CMK (cell line): ENCODE measurements at places on chromosomes 2 and 18.

- DNase-seq = no peak
Observed at GRCh38 chr2:160061944-160062291, 497 bp downstream of the PLA2R1 start.

DNA sequence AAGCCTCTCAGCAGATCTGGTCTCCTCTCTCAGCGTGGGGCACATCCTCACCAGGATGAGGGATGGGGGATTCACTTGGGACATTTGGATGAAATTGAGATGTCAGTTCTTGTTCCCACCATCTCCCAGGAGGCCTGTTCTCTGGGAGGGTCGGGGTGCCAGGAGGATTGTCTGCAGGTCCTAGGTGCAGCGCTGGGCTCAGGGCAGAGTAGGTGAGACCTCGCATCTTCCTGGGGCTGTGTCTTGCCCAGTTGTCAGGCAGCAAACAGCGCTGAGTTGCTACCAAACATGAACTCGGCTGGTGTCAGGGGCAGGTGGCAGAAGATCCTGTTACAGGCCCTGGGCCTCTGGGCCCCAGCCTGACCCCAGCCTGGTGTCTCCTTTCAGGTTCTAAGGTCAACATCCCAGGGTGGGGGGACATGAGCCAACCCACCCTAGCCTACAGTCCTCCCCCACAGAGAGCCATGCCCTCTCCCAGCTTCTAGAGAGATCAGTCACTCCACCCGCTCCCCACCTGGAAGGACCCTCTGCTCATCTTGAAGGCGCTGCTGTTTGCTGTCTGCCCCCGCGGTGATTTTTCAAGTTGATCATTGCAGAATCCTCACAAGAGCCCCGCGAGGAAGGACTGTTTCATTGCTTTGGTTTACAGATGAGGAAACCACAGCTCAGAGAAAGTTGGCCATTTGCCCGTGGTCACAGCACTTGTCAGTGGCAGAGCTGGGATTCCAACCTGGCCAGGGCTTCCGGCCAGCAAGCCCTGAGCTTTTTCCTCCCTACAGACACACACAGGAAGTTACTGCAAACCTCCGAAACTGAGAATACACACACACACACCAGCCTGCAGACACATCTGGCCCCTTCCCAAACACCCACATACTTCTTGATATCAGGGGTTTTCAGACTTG lies 83.9 kb downstream of the STPG4 start:
- DNase-seq = peak; percentile 82

GRCh38 chr2:19026261-19026660 lies 332.2 kb downstream of the OSR1 start:
- no peak for DNase-seq

DNA sequence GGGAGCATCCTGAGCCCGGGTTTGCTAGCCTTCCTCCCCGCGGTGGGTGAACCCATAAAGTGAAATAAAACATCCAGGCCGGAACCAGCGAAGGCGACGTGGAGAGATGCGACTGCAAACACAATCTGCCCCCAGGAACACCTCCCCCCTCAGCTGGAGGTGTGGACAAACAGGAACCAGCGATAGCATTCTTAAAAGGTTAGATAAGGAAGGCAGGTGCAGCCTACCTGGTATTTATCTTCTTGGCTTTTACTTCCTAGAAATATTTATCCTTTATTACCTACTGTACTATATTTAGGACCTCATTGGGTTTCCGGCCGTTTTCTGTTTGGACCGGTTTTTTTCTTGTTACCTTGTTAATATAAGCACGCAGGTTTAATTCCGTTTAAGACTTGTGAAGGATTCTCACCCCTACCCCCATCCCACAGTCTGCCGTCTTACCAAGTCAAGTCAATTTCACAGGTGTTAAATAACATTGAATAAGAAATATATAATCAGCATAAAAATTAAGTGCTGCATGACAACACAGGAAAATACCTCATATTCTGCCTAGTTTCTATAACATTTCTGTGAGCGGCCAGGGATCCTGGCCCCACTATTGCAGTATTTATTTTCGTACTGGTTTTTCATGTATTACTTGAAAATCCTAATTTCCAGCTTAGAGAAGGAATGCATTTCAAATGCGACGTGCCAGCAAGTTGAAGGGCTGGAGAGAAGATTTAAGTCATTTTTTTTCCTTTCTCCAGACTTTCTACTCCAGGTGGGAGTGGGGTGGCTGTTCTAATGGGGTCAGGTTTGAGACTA lies 224.0 kb upstream of the ID2 start:
- DNase-seq = no peak

DNA sequence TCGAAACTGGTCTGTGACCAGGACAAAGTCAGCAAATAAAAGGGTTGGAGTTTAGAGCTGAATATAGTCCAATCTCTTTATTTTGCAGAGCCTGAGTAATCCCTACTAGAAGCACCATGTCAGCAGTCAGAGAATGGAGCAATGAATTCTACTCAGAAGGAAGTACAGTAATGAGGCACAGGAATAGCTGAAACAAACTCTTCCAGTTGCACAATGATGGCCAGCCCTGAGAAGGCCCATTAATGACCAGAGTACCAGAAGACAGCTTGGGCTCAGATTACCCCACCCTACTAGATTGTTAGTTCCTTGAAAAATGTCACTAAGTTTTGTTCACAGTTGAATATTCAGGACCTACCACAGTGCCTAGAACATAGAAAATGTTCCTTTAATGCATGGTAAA lies 40.3 kb upstream of the SCG2 start:
- DNase-seq = no peak

- DNase-seq = no peak
Observed at GRCh38 chr2:27705851-27706622, 42.3 kb downstream of the SLC4A1AP start.
